ENCODE measurements at places on chromosomes 6 and 20.

- peak; percentile 35 for DNase-seq
These were observed 9.4 kb upstream of the CRIP3 start for GRCh38 chr6:43318011-43318410.

GRCh38 chr20:11902285-11902697 is 15.4 kb upstream of the BTBD3 start:
- peak; percentile 33 for DNase-seq

DNA sequence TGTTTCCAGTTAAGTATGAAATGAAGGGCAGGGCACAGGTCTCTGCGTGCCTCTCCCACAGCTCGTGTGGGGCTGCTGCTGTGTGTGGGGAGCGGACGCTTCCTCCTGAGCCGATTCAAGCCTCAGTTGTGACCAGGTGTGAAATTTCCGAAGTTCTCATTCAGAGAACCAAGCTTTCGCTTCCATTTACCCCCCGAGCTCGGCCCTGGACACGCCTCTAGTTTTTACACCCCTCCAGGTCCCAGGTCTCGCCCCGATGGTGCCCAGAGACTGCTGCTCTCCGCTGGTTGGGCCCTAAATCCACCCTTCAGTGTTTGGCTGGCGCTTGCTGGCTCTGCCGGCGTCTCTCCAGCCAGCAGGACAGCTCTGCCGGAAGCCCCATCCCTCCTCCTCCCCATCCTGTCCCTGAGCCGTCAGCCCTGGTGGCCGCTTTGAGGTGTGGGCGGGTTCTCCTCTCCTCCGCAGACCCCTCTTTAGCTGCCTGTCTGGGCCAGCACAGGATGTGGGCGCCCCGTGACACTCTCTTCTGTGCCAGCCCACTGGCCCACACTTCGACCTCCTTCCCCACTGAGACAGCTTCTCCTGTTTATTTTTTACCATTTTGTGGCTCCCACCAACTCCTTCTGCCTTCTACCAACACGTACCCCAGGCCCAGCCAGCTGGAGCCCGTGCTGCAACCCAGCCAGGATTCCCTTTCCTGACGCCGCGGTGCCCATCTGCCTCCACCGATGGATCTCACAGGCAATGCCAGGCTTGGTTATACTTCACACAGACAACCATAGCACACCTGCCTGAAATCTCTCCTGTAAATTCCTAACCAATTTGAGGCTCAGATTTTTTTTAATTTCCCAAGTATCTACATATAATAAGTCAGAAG is 142.8 kb downstream of the DLL1 start:
- DNase-seq: no peak

DNA sequence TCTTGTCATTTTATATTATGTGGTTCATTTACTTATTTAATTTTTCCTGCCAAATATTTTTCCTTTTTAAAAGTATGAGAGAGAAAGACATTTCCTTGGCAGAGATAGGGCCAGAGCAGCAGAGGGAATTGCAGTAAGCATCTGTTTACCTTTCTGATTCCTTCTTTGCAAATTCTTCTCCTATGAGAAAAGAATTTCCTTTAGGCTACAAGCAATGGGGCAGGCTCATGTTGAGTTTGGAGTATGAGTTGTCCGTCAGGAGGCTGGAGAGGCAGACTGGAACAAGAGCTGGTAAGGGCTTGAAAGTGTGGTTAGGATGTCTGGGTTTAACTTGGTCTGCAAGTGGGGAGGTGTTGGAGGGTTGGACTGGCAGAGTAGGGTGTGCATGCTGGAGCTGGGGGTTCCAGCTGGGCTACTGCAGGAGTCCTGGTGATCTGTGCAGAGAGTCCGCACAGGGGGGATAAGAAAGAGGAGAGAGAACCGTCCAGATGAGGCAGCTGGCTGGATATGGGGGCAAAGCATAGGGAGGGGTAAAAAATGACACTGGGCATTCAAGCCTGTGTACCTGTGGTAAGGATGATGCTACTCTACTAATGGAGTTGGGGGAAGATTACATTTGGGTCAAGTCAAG is 19.7 kb downstream of the TIAM2 start:
- no peak for DNase-seq

GRCh38 chr20:49345524-49345923 is 67.7 kb upstream of the ZNFX1 start:
- no peak for DNase-seq

DNA sequence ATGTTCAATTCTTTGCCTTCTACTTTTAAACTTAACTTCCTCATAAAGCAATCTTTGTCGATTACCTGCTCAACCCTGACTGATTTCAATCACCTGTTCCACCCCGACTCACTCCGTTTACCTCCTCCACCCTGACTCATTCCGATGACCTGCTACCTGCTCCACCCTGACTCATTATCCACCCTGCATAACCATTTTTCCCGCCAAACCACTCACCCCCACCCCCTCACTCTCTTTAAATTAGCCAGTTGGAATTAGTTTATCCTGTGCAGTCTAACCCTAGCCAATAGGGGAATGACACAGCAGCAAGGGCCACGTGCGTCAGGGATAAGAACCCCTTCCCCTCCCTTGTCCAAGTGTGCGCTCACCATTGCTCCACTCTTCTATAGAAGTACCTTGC is 56.7 kb upstream of the MRAP2 start:
- no peak for DNase-seq

- DNase-seq: no peak
These were observed 132.7 kb upstream of the F13A1 start for GRCh38 chr6:6453186-6453585.

DNA sequence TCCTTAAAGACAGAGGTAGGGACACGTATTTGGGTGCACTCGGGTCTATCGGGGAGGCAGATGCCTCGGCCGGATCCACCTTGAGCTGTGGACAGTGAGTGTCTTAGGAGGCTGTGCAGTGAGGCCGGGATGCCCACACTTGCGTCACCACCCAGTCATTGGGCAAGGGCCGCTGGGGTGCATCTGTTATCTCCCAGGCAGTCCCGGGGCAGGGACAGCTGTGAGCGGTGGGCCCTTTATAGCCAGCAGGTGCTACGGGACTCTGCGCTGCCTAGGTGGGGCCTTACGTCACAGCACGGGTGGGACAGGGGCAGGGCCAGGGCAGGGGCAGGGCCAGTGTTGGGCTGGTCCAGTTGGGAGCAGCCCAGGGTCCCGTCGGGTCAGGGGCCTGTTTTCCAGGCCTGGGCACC is 689 bp upstream of the COL20A1 start:
- DNase-seq: peak; percentile 18

- DNase-seq: no peak
These were observed 4.4 kb downstream of the CPNE1 start for GRCh38 chr20:35660122-35660937.

DNA sequence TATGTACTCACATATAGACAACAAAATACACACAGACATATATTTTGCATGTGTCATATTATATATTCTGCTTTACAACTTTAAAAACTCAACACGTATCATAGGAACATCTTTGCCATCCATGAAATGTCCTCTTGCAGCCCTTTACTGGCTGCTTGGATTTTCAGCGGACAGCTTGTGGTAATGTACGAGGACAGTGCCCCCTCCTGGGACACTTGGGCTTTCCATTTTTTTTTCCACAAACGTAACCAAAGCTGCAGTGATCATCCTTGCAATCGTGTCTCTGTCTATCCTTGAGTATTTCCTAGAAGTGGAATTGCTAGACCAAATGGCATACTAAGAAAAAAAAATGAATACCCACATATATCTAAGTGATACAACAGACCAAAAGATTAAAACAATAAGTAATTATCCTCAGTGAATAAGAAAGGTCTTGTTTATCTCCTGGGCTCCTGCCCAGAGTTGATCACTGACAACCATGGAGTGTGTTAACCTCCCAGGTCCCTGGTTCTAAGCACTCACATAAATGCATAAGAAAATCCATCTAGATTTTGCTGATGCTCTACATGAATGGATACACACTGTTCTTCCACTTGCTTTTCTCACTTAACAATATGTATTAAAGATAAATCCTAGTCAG is 18.1 kb downstream of the BPI start:
- DNase-seq: peak; percentile 59

DNA sequence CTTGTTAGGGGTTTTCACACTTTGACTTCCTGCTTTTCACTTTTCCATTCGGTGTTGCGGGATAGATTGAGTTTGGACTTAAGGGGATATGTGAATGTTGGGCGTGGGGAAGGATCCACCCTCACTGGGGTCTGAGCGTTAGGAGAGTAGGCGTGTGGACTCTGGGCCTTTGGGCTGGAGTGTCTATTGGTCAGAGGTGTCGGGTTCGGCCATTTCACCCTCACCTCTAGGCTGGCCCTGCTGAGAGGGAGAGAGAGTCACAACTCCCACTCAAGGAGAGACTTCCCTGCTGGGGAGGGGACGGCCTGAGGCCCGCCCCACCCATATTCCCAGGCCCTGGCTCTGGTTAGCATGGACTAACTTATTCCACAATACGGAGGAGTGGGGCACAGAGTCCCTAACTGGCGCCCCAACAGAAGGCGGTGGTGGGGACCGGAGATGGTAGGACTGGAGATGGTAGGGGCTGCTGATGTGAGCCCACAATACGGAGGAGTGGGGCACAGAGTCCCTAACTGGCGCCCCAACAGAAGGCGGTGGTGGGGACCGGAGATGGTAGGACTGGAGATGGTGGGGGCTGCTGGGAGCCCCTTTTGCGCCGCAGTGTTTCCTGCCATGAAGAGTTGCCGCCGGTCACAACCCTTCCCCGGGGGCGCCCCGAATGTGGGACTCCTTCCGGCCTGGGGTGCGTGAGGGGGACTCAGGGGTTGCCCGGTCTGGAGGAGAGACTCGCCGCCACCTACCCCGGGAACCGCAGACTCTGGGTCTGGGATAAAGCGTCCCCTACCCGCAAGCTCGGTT is 1.4 kb upstream of the PTPRA start:
- peak; percentile 25 for DNase-seq

- DNase-seq: no peak
These were observed 23.0 kb downstream of the B3GAT2 start for GRCh38 chr6:70933853-70934252.

- no peak for DNase-seq
These were observed 34.6 kb downstream of the CDH22 start for GRCh38 chr20:46273717-46274116.

GRCh38 chr20:36532388-36532787 is 8.9 kb upstream of the MYL9 start:
- DNase-seq: no peak

- peak; percentile 75 for DNase-seq
These were observed at the start of gene CTSZ for GRCh38 chr20:59006864-59007664. Gene CTSZ (minus strand): TSS chr20:59007254. CDS start chr20:59007128, 126 bp downstream.

DNA sequence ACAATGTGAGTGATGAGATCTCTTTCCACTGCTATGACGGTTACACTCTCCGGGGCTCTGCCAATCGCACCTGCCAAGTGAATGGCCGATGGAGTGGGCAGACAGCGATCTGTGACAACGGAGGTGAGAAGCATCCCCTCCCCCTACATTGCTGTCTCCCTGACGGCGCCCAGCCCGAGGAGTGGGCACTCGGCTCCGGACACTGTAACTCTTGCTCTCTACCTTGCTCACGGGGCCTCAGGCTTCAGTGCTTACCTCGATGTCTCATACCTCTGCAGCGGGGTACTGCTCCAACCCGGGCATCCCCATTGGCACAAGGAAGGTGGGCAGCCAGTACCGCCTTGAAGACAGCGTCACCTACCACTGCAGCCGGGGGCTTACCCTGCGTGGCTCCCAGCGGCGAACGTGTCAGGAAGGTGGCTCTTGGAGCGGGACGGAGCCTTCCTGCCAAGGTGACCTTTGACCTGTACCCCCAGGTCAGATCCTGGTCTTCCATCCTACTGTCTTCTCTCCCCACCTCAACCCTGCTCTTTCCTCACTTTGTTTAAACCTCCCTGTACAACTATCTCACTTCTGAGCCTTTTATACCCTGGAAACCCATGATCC is 1.3 kb downstream of the CFB start:
- DNase-seq: no peak

- no peak for DNase-seq
These were observed 68.7 kb downstream of the PHACTR2 start for GRCh38 chr6:143746202-143747119.

GRCh38 chr6:50030777-50031562 is 9.2 kb upstream of the DEFB110 start:
- no peak for DNase-seq

- peak; percentile 32 for DNase-seq
These were observed 12.0 kb downstream of the SLC12A5 start for GRCh38 chr20:46040902-46041535.

- no peak for DNase-seq
These were observed 22.0 kb upstream of the PYGB start for GRCh38 chr20:25225642-25226432.

- DNase-seq: peak; percentile 78
These were observed 51.9 kb upstream of the SLC22A16 start for GRCh38 chr6:110528101-110528929.

- peak; percentile 45 for DNase-seq
These were observed 29.3 kb upstream of the TRIM27 start for GRCh38 chr6:28953039-28953584.

DNA sequence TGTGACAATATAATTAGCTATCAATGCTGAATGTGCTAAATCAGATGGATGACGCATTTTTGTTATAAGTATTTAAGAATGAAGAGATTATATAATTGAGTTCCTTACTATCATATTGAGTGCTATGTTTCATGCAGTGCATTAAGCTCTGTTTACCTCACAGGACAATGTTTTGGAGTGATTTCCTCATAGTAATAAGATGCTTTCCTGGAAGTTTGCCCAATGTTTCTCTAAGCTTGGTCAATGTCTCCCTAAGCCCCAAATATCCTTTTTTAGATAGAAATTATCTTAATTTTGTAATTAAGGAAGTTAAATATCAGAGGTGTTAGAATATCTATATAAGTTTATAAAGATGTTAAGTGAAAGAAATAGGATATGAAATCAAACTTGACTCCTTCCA is 489.6 kb downstream of the MMUT start:
- DNase-seq: no peak
